ENCODE measurements at places on chromosomes 2 and 18.

DNA sequence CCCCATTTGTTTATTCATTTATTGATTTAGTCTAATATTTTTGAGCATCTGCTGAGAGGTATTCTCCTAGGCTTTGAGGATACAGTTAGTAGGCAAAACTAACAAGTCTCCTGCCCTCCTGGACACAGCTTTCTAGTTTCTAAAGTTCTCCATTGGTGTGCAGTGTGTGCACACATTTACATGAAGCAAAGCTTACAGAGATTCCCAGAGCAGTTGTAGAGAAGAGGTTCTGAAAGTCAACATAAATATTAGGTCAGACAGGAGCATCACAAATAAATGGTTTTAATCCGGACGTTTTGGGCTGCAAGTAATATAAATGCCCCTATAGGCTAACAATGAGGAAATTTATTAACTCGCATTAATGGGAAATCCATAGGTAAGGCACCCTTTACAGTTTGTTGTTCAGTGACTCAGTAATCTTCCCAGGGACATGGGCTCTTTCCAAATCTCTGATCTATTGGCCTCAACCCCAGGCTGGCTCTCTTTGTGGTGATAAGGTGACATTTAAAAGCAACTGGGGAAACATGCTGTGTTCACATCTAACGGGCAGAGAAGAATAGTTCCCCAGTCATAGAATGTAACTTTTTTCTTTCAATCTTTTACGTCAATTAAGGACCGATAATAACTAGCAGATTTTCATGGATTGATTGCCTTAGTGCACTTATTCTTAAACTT is 407.2 kb downstream of the PTPRM start:
- no peak for DNase-seq

DNA sequence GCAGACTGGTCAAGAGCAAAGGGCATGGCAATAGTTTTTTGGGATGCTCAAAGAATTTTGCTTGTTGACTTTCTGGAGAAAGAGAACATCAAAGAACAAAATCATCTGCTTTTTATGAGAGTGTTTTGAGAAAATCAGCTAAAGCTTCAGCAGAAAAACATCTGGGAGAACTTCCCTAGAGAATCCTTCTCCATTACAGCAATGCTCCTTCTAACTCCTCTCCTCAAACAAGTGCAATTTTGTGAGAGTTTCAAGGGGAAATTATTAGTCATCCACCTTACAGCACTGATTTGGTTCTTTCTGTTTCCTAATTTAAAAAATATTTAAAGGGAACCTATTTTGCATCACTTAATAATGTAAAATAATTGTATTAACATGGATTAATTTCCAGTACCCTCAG is 226.9 kb upstream of the NXPH2 start:
- no peak for DNase-seq

GRCh38 chr18:10319914-10320600 is 134.4 kb upstream of the APCDD1 start:
- DNase-seq: no peak

GRCh38 chr2:25161055-25161781 is 7.2 kb downstream of the POMC start:
- peak; percentile 80 for DNase-seq

DNA sequence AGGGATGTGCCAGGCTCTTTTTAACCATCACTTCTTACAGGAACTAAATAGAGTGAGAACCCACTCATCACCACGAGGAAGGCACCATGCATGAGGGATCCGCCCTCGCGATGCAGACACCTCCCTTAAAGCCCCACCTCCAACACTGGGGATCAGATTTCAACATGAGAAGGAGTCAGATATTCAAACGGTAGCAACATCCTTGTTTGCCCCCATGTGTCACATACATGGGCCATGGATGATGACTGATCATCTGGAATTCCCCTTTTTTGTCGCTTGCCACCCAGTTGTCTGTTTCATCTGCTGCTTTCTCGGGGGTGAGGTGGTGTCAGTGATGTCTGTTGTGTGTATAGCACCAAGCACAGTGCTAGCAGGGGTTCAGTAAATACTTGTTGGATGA is 57.9 kb downstream of the NCK2 start:
- DNase-seq: no peak

DNA sequence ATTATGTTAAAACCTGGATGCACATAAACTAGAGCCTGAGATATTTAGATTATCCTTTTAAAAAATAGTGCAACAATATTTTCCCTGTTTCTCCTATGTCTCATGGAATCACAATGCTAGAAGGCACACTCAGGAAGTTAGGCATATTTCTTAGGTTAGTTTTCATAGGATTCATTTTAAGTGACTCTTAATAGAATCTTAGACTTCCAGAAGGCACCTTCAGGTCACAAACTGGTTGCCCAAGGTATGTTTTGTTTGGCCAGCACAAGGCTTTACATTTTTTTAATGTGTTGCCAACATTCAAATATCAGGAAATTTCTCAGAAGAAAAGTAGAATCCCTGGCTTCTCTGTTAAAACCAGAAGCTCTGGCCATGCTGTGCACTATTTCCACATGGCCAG is 129.3 kb downstream of the LNPK start:
- no peak for DNase-seq

DNA sequence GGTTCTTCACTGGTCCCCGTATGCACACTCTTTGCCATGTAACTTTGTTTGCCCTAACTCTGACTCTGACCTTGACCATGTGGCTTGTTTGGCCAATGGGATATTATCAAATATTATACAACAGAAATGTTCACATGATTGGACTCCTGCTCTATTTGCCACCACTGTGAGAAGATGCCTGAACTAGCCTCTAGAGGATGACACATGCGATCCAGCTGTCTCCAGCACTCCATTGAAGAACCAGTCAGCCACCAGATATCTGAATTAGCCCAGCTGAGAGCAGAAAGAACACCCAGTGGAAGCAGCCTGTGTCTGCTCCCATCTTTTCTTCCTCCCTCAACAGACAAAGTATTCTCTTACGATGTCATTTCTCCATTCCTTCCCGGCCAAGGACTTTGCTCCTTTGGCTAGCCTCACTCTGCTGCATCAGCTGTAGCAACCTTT is 412.1 kb downstream of the IRS1 start:
- peak; percentile 12 for DNase-seq

- peak; percentile 60 for DNase-seq
These were observed 124.4 kb downstream of the INHBB start for GRCh38 chr2:120470041-120470965.

DNA sequence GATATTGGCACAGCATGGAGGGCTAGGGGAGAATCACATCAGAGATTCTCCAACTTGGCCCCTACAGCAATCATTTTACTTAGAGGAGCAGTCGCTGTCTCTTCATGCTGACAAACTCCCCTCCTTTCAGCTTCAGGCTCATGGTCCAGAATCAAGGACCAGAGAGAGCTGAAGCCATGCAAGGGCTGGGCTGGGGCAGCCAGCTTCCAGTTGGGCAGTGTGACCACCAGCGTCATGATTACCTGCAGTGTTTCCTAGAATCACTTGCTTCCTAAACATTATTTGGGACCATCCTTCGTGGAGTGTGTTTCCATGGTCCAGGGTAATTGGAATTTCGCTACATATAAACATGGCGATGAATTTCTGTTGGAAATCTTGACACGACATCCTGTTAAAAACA is 54.4 kb downstream of the CAPN13 start:
- no peak for DNase-seq

GRCh38 chr2:9247786-9248185 is 41.2 kb downstream of the ASAP2 start:
- no peak for DNase-seq

DNA sequence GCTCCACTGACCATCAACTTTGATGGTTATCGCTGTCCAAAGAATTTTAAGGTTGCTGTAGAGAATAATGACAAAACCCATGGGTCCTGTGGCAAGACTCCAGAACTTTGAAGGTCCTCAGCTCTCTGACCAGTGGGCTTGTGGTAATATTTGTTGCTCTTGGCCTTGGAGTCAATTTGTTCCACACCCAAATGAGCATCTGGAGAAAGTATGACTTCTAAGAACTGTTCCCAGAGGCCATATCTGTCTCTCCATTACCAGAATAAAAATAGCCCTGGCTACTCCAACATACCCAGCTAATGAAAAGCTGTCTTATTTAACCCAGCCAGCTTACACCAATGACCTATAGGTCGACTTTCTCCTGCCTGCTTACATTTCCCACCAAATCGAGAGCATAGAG is 466.4 kb downstream of the MEIS1 start:
- DNase-seq: no peak

DNA sequence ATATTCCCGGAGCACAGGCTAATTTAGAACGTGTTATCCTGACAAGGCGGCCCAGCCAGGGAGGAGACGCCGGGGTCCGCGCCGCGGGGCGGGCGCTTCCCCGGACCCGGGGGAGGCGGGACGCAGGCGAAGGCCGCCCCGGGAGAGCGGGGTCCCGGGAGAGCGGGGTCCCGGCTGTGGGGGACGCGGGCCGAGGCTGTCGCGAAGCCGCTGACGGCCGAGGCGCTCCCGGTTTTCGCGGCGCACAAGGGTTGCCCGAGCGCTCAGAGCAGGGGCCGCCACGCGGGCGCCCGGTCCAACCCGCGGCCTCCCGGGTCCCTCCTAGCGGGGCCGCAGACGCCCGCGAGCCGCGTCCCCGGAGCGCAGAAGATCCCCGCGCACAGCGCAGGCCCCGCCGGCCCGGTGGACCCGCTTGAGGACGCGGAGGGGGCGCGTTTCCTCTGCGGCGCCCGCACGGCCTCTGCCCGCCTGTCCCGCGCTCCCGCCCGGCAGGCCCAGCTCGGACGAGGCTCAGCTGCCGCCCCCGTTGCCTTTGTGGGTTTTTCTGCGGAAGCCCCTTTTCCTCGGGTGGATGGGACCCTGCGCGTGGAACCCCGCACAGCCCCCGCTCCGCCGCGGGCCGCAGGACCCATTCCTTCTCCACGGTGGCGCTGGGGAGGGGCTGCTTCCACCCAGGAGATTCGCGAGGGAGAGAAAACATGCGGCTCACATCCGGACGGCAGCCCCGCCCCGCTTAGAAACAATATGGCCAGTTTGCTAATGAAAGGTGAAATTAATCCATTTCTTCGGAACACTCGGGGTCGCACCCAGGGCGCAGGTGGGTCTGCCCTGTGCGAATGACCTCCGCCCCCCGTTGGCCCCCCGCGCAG is 9.6 kb upstream of the KCNG2 start:
- no peak for DNase-seq

- no peak for DNase-seq
These were observed 289.8 kb downstream of the ICOS start for GRCh38 chr2:204226305-204226880.

GRCh38 chr2:173719471-173719870 is 245.7 kb downstream of the SP3 start:
- DNase-seq: no peak

- no peak for DNase-seq
These were observed 433.6 kb downstream of the LRATD1 start for GRCh38 chr2:15066138-15066537.

- no peak for DNase-seq
These were observed 11.7 kb downstream of the AGPS start for GRCh38 chr2:177404243-177404642.

GRCh38 chr2:38376346-38377049 is 575 bp downstream of the ATL2 start:
- DNase-seq: peak; percentile 92

GRCh38 chr2:19321946-19322345 is 36.5 kb downstream of the OSR1 start:
- DNase-seq: no peak

- no peak for DNase-seq
These were observed 60.4 kb downstream of the GALNT1 start for GRCh38 chr18:35641916-35642315.

DNA sequence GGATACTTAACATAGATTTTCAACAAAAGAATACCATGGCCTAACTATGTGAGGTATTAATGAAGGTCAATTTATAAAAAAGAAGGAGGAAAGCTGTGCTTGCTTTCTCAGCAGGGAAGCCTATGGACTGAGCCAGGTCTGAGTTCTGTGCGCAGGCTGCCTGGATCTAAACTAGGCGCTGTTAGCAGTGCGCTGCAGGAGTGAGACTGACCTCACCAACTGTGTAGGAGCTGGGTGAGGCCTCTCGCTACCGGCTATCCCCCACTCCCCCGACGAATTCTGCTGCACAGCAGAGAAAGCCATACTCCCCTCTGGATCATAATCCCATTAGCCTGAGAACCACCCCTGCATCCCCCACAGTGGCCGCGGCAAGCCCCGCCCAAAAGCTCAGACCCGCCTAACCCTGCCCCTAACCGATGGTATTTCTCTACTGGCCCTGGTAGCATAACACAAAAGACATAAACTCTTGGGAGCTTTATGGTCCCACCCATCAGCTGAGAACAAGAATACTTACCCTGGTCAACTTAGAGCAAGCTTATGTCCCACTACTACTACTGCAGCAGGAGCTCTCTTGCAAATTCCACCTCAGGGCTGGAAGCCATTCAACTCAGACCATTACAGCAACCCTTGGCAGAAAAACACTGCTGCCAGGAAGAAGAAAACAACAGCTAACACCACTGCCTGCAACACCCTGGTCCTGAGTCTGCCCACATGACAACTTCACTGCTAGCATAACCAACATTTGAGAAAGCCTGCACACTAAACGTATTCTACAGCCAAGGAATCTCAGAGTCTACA is 28.0 kb downstream of the SULT1C2 start:
- DNase-seq: no peak

DNA sequence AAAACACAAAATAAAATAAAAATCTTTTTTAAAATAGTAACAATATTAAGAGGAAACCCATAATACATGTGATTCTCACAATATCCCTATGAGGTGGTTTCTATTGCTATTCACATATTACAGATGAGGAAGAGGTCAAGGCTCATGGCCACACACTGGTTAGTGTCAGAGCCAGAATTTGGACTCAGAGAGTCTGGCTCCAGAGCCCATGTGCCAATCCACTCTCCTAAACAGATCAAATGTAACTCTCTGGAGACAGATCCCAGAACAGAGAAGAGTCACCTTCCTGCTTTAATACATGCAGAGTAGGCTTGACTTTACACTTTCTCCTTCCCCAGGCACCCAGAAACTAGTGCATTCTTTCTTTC is 10.1 kb upstream of the SLC11A1 start:
- DNase-seq: no peak

- no peak for DNase-seq
These were observed 38.7 kb downstream of the PKDCC start for GRCh38 chr2:42086500-42086953.

DNA sequence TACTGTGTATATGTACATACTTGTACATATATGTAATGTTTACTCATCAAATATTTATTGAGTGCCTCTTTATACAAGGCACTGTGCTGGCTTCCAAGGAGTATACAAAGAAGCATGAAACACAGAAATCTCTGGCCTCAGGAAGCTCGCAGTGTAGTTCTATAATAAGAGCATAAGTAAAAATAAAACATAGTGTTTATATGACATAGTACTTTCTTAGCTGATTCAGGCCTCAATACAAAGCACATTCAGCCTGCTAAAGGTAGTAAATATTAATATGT is 13.9 kb downstream of the STAMBP start:
- no peak for DNase-seq

GRCh38 chr18:11784674-11785304 is 66.4 kb upstream of the CHMP1B start:
- DNase-seq: no peak
